NCI-H345 (cell line): ENCODE measurements at places on chromosomes 3 and 15.
A peak's percentile ranks its signal among the peaks of the same experiment; 100 is the strongest.

DNA sequence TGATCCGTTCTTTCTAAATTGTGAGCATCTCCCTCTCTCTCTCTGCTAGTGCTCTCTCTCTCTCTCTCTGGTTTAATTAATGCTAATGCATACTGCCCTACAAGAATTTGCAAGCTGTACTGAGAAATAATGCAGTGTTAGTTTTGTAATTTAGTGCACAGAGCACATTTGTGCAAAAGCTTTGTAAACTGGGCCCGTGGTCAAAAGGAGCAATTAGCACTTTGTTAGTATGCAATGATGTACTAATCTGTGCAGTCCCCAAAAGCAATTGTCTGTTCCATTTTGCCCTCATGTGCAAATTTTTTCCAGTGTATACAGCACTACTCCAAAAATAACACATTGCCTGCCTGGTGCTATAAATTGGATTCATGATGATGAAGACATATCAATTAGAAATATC is 184.6 kb upstream of the CMC1 start:
- no peak for DNase-seq

GRCh38 chr3:168060317-168060716 is 35.4 kb downstream of the GOLIM4 start:
- no peak for DNase-seq

DNA sequence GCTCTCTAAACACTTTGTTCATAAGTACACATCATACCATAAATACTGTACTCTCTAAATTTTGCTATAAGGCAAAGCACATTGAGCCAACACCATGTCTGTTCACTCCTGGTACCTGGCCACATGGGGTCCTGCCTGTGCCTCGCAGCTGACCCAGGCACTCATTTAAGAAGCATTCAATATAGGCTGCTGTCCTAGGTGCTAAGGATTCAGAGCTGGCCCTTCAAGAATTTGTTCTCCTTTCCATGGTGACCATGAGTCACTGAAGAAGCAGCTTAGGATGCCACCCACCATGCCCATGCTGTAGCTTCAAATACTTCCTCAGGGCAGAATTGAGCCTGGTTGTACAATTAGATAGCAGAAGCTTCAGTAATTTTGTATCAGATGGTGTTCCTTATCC is 119.2 kb upstream of the ZBED2 start:
- no peak for DNase-seq

GRCh38 chr3:78668302-78668701 is 1099.5 kb downstream of the ROBO1 start:
- DNase-seq = peak; percentile 67

DNA sequence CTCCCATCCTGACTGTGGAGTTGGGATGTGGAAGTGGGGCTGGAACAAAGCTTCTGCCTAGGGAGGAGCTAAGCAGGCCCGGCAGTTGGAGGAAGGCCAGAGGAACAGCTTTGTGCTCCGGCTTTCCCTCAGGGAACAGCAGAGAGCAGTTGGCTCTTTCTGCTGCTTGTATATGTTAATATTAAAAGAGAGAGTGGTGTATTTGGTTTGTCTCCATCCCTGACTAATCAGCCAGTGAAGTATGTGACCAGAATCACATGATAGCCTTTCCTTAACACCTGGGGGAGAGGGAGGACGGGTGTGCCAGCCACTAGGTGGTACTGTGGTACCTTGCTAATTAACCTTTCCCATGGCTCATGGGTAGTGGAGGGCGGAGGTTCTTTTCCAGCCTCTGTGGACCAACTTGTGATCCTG is 10.0 kb downstream of the EIF2B5 start:
- DNase-seq = peak; percentile 67

GRCh38 chr15:39785139-39785538 is 2.5 kb upstream of the FSIP1 start:
- DNase-seq = peak; percentile 12

- DNase-seq = no peak
These were observed 35.1 kb downstream of the FBXL2 start for GRCh38 chr3:33312361-33312760.

GRCh38 chr15:66508293-66508883 is 3.3 kb downstream of the ZWILCH start:
- DNase-seq = no peak

DNA sequence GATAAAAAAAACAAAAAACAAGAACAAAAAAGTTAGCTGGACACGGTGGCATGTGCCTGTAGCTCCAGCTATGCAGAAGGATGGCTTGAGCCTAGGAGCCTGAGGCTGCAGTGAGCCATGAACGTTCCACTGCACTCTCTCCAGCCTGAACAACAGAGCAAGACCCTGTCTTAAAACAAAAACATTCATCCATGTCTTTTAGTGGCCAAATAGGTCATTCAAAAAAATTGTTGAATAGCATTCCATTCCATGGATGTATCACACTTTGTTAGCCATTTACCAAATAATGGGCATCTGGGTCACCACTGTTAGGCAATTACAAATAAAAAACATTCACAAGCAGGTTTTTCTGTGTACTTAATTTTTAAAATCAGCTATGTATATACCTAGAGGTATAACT is 139.7 kb downstream of the STAG1 start:
- DNase-seq = no peak
